HFFc6 (cell line): ENCODE measurements at places on chromosomes 1 and 21. TPM values are rescaled to one million over a fixed set of nuclear protein-coding genes. Genes with fewer than 3 reads are reported as not detected.

DNA sequence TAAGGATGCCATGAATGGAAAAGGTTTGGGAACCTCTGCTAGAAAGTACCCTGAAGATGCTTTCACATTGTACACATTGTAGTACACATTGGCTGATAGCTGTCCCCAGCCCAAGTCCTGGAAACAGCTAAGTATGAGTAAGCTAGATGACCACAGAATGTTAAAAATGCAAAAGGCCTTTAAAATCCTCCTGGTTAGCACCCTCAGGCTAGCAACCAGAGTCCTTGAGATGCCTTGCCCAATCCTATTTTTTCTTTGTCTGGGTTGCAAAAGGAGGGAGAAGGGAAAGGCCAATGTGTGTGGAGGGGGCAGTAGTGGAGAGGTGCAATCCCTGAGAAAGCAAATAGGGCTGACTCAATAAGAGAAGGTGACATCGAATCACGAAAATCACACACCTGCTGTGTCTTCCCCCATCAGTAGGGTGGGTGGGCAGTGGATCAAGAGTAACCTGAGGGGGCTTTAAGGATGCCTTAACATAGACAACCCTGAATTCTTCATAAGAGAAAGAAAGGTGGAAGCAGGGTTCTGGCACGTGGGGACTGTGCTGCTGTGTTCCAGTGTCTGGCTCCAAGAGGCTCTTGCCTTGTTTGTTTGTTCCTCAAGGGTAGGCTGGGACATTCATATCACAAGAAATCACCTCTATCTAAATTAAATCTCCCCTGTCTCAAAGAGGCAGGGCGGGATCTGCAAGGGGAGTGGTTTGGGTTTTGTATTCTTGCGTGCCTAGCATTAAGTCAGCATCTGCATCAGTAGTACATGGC lies 266.2 kb upstream of the PLXNA2 start:
- DNase-seq: peak; percentile 80

The HIVEP3 gene
- 8.1 to 9.8 TPM (median 9.3 TPM) in 3 replicates for total RNA-seq

GRCh38 chr1:69737527-69738185 lies 169.9 kb downstream of the LRRC7 start:
- DNase-seq: peak; percentile 55

GRCh38 chr1:200305806-200306205 lies 104.0 kb downstream of the ZNF281 start:
- no peak for DNase-seq

The CCDC27 gene
- not detected in 3 replicates for total RNA-seq

GRCh38 chr1:201890223-201890622 lies 1.5 kb downstream of the SHISA4 start:
- no peak for DNase-seq

The GREM2 gene
- 5.4 to 15.3 TPM (median 6.1 TPM) in 3 replicates for total RNA-seq

- no peak for DNase-seq
These were observed 8.4 kb downstream of the PDE9A start for GRCh38 chr21:42661688-42662429.

- no peak for DNase-seq
These were observed 89.2 kb upstream of the SLFNL1 start for GRCh38 chr1:41110736-41111135.

GRCh38 chr21:27513016-27513415 lies 546.1 kb upstream of the ADAMTS5 start:
- no peak for DNase-seq

DNA sequence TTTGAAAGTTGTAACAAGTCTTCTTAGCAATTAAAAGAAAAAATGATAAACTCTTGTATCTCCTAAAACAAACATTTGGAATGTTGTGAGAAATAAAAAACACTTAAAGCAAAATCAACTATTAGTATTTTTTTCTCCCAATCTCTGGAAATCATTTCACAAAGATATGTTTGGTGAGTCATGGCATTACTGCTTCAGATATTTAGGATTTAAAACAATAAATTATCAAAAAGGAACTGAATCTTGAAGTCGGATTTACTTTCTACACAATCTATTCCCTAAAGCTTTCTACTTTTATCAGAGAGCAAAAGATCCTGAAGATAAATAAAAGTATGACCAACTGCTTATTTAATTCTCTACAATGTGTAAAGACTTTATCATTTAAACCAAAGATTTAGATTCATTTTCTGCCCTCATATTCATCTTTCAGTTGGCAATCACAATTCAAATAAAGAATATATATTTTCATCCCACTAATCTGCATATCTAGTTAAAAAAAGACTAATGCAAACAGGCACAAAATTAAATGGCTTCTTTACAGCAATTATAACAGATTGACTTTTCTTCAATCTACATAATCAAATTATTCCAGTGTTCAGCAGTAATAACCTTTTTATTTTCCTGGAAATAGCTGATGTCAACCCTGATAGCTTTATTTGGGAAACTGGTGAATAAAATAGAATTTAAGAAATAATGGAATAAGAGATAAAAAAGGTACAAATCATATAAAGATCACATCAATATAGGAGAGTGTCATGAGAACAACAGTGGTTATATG lies 230.0 kb downstream of the COP1 start:
- DNase-seq: no peak

The RSPH1 gene
- total RNA-seq: not detected in 3 replicates

DNA sequence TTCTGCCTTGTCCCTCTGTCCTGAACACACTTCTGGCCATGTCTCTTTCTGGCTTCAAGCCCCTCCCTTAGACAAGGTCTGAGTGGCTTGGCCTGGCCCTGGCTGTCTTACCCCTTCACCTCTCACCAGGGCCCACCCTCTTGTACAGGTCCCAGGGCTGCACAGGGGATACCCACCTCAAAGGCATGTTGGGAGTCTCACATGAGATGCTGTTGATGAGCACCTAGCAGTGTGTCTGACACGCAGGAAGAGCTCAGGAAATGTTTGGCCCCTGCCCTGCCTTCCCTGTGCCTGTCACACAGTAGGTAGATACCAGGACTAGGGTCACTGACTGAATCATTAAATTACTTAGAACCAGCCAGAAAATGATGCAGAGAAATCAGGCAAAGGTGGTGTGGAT lies 16.6 kb downstream of the ZNF362 start:
- no peak for DNase-seq

DNA sequence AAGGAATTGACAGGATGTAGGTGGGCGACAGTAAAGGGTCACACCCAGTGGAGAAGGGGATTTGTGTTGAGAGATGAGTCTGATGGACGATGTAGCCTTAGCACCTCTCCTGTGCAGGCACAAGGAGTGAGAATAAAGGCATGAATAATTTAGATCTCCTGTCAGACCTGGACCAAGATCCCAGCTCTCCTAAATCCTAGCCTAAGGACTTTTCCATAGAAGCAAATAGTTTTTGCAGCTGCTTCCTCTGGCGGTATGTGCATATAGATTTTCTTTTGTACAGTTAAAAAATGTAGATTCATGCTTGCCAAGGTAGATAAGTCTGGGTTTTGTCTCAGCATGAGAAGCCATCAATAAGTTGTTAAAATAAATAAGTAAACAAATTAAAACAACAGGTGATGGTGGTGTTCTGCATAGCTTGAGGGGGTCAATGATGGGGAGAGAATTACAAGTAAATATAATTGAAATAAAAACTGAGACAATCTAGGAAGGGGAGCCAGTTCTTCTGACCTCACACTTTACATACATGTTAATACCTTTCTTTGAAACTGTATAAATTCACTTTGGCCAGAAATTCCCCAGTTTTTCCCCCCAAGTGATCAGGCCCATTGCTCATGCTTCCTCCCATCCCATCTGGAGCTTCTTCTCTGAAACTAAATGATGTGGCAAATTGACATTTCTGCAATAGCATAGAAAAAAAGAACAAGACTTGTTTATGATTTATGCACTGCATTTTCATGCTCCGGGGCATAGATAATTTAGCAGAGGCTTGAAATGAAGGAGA lies 12.4 kb upstream of the ZP4 start:
- DNase-seq: no peak

The COL8A2 gene
- total RNA-seq: 2.5 to 5.6 TPM (median 5.4 TPM) in 3 replicates

DNA sequence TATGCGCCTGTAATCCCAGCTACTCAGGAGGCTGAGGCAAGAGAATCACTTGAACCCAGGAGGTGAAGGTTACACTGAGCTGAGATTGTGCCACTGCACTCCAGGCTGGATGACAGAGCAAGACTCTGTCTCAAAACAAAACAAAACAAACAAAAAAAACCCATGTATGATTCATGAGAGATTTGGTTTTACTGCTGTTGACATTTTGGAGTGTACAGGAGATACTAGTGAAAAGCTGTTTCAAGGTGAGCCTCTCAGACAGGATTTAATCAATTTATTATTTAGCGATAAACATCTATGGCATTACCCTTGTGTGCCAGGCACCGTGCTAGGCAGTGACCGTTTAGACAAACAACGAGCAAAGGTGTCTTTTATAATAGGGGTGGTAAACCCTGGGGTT lies 16.5 kb downstream of the LHX4 start:
- DNase-seq: no peak

GRCh38 chr1:32681509-32681908 lies 21.1 kb downstream of the SYNC start:
- DNase-seq: peak; percentile 19

- peak; percentile 24 for DNase-seq
These were observed 950 bp upstream of the EVA1C start for GRCh38 chr21:32411350-32412161.

GRCh38 chr1:56491441-56491840 lies 87.9 kb downstream of the PLPP3 start:
- peak; percentile 66 for DNase-seq

The C21orf58 gene
- 5.2 to 7.7 TPM (median 6.8 TPM) in 3 replicates for total RNA-seq

The SAMSN1 gene
- not detected in 3 replicates for total RNA-seq

DNA sequence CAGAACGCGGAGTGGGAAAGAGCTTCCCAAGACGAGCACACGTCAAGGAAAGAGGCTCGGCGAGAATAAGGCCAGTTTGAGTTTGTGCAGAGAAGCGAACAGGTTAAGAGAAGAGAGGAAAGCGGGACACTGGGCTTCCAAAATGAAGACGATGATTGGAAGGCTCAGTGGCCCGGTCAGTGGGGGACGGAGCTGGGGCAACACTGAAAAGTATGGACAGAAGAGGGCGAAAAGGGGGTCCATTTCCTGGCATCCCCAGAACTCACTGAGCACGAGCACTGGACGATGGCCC lies 258 bp downstream of the CCT3 start:
- DNase-seq: no peak

DNA sequence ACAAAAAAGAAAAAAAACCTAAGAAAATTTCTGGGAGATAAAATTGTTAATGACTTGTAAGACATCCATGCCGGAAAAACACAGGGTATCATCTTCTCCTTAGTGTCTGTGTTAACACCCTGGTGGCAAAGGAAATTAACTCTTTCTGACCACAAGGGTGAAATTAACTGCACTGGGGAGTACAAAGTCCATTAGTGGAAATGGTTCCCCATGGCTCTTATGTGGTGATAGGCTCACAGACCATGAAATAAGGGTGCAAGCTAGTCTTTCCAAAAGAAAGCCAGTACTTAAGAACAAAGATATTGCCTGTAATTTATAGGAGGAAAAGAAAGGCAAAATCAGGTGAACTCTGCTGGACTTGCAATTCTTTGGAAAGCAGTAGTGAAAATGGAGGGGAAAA lies 185.4 kb downstream of the LRRIQ3 start:
- no peak for DNase-seq

The RAD54L gene
- total RNA-seq: 4.6 to 10.4 TPM (median 8.3 TPM) in 3 replicates

The OR10Z1 gene
- total RNA-seq: not detected in 3 replicates

GRCh38 chr1:27872802-27873551 lies 633 bp downstream of the THEMIS2 start:
- DNase-seq: no peak

- DNase-seq: no peak
These were observed 2.5 kb upstream of the UBASH3A start for GRCh38 chr21:42401154-42401553.

- DNase-seq: no peak
These were observed 2.7 kb downstream of the EPHX1 start for GRCh38 chr1:225812488-225813213.

The PTGFRN gene
- 0.18 TPM in 1 of 3 replicates, not detected in the others for total RNA-seq

- no peak for DNase-seq
These were observed 5.6 kb upstream of the TNFSF18 start for GRCh38 chr1:173056365-173056764.

DNA sequence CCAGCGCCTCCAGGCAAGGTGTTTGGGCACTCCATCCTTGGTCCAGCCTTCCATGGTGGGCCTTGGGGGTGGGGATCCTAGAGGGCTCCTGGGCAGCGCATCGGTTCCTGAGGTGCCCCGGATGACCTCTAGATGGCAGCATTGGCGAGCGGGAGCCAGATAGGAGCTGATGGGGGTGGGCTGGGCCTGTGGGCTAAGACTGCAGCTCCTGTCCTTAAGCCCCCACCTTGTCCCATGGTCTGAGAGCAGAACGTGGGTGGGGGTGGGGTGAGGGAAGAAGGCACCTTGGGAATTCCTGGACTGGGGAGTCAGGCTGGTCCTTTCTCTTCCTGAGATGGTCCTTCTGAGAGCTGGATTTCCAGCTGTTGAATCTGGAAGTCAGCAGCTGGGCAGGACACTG lies 93.4 kb upstream of the CSF3R start:
- peak; percentile 10 for DNase-seq

DNA sequence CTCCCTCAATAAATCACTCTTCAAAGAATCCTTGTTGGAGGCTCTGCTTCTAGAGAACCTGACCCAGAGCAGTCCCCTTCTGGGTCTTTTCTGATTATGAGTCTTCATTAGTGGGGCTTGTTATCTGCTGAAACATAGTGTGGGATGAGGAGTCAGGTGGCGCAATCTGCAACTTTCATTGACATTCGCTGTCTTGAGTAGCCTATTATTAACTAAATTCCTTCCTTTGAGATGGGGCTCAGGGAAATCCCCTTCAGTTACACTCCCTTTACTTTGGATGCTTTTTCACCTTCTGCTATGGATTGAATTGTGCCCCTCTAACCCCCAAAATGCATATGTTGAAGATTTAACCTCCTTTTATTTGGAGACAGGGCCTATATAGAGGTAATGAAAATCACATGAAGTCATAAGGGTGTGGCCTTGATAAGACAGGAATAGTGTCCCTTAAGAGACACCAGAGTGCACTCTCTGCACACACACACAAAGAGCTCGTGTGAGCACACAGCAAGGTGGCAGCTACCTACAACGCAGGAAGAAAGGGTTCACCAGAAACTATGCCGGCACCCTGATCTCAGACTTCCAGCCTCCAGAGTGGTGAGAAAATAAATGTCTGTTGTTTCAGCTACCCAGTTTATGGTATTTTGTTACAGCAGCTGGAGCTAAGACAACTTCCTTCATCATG lies 19.5 kb downstream of the DIO1 start:
- no peak for DNase-seq

The FALEC gene
- 0.46 TPM in 1 of 3 replicates, not detected in the others for total RNA-seq

GRCh38 chr1:183470147-183470960 lies 1.9 kb upstream of the SMG7 start:
- DNase-seq: peak; percentile 72

- DNase-seq: peak; percentile 63
These were observed 3.2 kb downstream of the GPR3 start for GRCh38 chr1:27395441-27396195.

GRCh38 chr1:38250356-38250755 lies 203.8 kb upstream of the POU3F1 start:
- DNase-seq: no peak

GRCh38 chr1:26125382-26125781 lies 13.8 kb downstream of the PDIK1L start:
- DNase-seq: no peak

The SLAMF1 gene
- not detected in 3 replicates for total RNA-seq

- peak; percentile 95 for DNase-seq
These were observed 74.6 kb downstream of the DNTTIP2 start for GRCh38 chr1:93804412-93804811.

The GPR25 gene
- total RNA-seq: not detected in 3 replicates

The PADI3 gene
- 0.07 to 0.15 TPM in 2 of 3 replicates, not detected in the other for total RNA-seq

GRCh38 chr1:177171536-177172123 lies 872 bp downstream of the BRINP2 start:
- no peak for DNase-seq
